ENCODE measurements at places on chromosomes 4 and X.

- no peak for DNase-seq
These were observed 142.0 kb downstream of the RBMX2 start for GRCh38 chrX:130543603-130544325.

DNA sequence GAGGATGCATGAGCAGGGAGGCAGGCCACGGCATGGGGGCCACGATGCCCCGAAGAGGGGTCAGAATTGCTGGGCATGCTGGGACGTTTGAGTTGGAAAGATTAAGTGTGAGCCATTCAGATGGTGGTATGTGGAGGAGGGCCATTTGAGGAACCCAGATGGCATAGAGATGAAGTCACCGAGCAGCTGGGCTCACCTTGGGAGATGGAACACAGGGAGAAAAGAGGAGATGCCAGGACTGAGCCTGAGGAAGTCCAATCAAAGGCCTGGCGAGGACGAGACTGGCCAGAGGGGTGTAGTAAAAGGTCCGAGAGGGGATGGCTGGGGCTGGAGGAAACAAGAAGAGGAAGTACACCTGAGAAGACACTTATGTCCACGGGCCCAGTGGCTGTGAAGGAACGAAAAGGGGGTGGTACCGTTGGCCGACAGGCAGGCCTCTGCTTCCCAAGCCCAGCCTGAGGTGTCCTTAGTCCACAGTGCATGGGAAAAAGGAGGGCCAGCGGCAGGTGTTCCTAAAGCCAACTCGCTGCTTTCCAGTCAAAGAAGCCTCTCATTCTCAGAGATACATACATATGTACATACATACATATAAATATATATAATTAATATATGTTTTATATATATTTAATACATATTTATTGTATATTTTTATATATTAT, 54.6 kb upstream of the CLCN4 start:
- no peak for DNase-seq

GRCh38 chrX:1430451-1430850, 22.3 kb downstream of the ASMTL start:
- DNase-seq = no peak

- no peak for DNase-seq
These were observed 13.6 kb upstream of the FREM3 start for GRCh38 chr4:143713955-143714625.

DNA sequence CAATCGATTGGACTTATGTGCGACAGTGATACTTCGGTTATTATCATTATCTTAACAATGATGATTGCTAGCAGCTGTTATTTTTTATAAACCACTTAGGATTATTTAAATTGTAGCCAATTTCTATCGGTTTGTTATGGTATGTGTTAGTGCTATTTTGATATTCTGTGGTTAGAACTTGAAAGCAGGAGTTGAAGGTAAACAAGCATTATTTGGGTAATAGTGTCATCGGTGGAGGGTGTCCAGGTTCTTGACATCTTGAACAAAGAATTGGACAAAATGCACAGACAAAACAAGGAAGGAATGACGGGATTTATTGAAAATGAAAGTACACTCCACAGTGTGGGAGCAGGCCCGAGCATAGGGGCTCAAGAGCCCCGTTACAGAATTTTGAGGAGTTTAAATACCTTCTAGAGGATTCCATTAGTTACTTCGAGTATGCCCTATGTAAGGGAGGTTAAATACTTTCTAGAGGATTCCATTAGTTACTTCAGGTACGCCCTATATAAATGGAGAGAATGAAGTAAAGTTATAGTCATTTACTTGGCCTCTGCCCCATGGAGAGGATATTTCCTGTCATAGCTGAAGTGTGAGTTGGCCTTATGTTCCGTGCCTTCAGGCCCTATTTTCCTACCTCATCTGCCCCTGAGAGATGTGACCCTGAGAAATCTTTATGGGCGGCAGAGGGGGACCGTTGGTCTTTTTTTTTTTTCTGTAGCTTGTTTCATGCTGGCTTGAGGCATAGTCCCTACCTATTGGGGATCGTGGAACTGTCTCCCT, 13.1 kb downstream of the MOB1B start:
- no peak for DNase-seq

- no peak for DNase-seq
These were observed 10.5 kb downstream of the VAMP7 start for GRCh38 chrX:155891446-155892210.

GRCh38 chr4:80873571-80873970, 156.9 kb upstream of the BMP3 start:
- no peak for DNase-seq

DNA sequence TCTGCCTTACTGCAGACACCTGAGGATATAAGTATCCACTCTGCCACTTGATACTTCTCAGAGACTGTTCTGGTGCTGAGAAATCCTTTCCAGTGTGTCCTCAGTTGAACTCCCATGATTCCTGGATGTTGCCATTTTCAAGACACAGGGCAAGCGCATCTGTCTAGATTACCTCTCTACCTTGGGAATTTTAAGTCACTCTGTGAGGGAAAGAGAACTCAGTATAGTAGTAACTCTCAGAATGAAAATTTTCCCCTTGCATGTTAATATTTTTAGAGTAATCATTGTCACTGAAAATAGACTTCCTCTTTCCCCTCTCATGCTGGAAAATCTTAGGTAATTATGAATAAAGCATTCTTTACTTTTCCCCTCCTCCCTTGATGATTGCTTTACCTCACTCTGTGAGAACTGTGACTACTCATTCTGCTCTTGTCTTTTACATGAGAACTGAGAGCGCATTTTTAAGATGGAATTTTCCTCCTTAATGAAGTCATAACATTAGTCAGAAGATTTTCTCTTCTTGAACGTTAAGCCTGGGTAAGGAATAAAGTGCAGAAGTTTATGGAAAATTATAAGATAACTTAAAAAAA, 45.0 kb downstream of the TET2 start:
- DNase-seq = no peak

DNA sequence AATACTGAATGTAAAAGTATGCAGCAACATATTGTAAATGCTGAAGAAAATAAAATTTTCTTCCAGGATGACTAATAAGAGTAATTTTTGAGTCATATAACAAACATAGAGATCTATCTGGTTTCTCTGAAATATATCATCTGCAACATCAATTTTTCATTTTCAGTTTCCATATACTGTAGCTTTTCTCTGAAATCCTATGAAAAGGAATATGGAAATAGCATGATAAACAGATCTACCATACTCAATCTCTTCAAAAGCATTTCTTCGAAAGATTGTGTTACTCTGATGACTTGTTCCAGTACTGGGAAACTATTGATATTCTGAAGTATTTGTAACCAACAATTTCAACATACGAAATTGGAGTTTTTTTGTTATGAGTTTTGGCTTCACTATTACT, 1156.7 kb downstream of the FAM133A start:
- no peak for DNase-seq

GRCh38 chrX:35015621-35016020, 73.0 kb downstream of the FAM47B start:
- no peak for DNase-seq

GRCh38 chrX:107560041-107560440, 68.3 kb upstream of the PRPS1 start:
- no peak for DNase-seq

DNA sequence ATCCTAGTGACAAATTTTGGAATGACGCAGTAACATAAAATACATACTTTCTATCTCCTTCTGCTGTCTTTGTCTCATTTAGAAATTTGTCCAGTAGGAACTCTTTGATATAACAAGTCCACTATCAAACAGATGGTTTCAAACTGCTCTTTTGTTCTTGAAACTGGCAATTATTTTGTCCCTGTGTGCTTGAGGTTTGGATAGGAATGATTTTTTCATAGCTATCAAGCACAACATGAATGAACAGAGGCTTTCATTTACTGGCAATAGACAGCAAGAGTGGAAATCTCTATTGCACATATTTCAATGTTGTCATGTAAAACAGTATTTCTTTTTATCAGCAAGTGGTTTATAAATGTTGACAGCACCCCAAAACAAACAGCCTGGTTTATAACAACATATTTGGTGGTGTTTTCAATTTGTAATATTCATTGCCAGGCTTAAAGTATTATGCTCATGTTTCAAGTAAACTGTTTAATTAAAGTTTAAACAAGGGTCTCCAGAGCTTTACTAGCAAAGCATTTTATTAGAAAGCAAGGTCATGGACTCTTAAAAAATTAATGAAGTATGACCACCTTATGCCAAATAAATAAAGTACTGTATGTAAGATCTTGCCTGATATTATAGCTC, 60.0 kb downstream of the TIGD2 start:
- no peak for DNase-seq

- DNase-seq = no peak
These were observed 842.1 kb downstream of the FSTL5 start for GRCh38 chr4:161321706-161322105.

- DNase-seq = no peak
These were observed 718.9 kb downstream of the ARAP2 start for GRCh38 chr4:35525192-35525978.

DNA sequence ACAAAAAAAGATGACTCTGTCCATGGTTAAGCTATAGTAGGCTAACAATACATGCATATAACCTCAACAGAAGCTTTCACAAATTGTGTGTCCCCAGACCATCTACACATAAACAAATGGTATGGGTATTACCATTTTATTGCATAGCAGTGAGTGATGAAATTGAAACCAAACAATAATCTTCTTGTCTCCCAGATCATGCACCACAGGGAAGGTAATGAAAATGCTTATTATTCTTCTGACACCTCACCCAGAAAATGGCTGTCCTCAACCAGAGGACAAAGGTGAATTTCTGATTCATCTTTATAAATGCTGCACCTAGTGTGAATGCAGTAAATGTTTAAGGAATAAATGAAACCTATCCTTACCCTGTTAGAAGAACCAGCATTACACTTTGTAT, 8.0 kb downstream of the PRSS12 start:
- DNase-seq = no peak

- no peak for DNase-seq
These were observed 4.3 kb upstream of the C4orf54 start for GRCh38 chr4:99661907-99662306.

DNA sequence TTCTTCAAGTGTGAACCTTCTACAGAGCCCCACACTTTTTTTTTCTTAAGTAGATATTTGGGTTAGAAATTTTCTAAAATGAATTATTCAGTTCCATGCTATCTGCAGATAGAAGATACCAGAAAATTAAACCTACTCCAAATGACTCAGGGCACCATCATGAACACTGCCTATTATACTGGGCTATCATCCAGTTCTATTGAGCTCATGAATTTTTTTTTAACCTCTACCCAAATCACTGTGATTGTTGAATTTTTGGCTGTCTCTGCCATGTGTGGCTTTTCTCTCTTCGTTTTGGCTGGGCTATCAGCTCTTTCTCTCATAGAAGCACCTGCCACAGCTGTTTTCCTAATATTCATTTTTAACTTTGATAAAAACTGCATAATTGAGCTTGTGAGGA, 31.0 kb upstream of the SLC34A2 start:
- no peak for DNase-seq

DNA sequence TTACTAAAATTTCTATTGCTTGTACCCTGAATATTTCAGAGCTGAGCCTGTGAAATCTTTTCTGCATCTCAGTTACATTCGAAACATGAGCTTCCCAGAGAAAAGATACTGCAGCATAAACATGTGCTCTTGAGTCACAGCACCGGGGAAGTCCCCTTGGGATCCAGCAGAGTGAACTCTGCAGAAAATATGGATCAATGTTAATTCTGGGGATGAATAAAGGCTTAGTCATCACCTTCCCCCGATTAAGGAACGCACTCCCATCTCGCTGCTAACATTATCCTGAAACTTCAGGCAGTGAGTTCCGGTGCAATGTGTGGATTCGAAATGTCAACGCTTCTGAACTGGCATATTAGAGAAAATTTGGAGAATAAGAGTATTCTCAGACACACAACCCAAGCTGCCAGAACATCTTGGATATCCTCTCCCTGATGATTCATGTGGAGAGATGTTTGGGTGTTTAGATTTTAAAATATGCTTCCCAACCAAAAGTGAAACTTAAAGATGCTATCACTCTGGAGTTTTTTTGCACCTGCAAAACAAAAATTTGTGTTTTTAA, 90.8 kb downstream of the IRF2 start:
- DNase-seq = peak; percentile 59

DNA sequence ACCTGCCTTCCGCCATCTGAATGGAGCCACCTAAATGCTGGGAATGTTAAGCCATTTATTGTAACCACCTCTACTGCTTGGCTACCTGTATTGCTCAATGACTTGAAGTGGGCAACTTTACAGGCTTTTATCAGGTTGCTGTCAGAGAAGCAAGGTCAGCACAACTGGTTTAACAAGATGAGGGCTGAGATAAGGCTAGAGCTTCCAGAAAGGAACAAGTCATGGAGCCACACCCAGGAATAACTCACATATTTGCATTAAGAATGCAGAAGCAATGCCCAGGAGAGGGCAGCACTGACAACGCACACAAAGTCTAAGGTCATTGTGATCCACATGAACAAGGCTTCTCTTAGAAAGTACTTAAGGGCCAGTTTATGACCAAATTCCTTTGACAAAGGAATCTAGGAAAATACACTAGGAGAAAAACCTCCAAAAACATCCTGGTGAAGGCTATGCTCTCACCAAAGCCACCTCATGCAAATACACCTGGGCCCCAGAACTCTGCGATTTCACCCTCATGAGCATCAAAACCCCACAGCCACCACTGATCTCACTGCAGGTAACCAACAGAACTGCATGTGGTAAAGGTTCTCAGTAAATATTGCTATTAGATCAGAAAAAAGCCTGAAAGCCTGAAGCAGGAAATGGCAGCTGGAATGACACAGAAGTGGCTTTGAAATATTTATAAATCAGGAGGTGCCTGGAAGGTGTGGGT, 15.0 kb upstream of the STS start:
- DNase-seq = no peak

GRCh38 chrX:13397878-13398818, 78.3 kb upstream of the ATXN3L start:
- DNase-seq = peak; percentile 53

GRCh38 chr4:172686021-172686420, 482.6 kb upstream of the GALNT7 start:
- no peak for DNase-seq

DNA sequence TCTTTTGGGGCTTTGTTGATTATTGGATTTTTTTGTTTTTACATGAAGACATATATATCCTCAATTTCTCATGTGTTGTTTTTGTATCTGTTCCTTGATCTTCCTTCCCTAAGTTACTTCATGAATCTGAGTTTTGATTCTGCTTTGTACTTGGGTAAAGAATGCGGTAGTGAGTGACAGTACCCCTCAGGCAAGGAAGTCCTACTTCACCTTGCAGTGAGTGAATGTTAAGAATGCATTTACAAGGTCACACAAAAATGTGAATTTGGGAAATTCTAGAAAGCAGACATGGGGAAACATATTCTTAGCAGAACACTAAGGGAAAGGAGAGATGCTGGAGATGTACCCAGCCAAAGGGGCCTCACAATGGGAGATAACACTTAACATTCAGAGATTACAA, 373.1 kb upstream of the LCORL start:
- no peak for DNase-seq

GRCh38 chrX:133948895-133949294, 36.5 kb downstream of the GPC3 start:
- no peak for DNase-seq

DNA sequence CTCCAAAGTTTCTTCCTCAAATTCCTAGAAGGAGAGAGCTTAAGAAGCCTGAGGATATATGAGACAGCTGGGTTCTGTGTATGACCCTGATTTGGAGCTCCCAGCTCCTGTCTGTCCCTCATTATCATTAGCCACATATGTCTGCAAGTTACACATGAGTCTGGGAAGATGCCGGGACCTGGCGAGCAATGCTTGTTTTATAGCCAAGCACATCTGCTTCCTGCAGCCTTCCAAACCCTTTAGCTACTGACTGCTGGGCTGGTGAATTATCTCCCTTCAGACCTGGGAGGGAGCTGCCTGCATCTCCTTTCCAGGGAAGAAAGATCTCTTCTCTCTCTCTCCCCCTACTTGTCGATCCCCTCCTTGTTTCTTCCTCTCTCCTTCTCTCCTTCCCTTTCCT, 556.7 kb upstream of the BOD1L1 start:
- no peak for DNase-seq
